ENCODE measurements at places on chromosomes 4 and X.
A peak's percentile ranks its signal among the peaks of the same experiment; 100 is the strongest.

- DNase-seq, result no peak
Observed at GRCh38 chr4:113051361-113051760, 1.9 kb downstream of the ANK2 start.

GRCh38 chr4:182143086-182143821 is 99.9 kb upstream of the TENM3 start:
- no peak for DNase-seq

- no peak for DNase-seq
Observed at GRCh38 chr4:38684951-38685844, 21.2 kb downstream of the KLF3 start.

DNA sequence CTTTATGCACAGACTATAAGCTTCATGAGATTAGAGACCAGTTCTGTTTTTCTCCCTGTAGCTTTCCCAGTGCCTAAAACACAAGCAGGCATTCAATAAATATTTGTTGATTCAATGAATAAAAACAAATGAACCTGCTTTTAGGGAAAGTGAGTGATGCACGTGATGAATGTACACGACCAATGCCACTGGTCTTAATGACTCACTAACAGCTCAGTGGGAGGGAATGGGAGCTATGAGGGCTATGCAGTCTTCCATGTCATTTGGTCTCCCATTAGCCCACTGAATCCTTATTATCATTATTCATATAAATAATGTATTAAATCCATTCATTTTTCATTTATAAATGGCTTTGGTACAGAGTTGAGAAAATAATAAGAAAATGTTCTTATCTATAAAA is 247.4 kb downstream of the FBXO8 start:
- DNase-seq, result no peak

- DNase-seq, result no peak
Observed at GRCh38 chr4:173009129-173009823, 159.3 kb upstream of the GALNT7 start.

DNA sequence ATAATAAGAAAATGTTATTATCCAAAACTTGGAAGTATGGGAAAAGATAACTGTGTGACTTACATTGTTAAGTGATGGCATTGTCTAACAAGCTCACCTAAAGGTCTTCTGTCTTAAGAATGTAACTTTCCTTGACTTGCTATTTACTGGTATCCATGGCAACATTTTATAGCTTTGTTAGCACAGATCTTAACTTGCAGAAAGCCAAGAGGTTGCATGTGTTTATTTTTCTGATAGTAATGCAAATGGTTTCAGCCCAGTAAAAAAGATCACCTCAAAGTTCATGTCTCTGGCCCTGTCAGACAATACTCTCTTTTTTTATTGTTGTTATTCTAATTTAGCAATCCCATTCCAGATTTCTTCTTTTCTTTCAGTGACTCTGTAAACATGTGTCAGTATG is 425.3 kb downstream of the SPRY1 start:
- DNase-seq, result no peak

DNA sequence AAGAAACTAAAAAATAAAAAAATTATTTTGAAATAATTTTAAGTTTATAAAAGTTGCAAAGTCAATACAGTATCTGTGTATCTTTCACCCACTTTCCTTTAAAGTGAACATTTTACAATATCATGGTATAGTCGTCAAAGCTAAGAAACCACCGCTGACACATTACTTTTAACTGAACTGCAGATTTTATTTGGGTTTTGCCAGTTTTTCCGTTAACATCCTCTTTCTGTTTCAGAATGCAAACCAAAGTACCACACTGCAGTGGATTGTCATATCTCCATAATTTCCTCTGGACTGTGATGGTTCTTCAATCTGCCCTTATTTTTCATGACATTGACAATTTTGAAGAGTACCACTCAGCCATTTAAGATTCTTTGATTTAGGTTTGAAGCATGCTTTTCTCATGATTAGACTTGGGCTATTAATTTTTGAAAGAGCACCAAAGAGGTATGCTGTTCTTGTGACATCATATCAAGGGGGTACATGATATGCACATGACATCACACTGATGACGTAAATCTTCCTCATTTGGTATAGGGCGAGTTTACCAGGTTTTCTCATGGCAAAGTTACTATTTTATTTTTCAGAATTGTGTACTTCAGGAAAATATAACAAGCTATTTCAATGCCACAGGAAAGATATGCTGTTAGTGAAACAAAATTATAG is 3.6 kb upstream of the CXCL1 start:
- DNase-seq, result no peak

DNA sequence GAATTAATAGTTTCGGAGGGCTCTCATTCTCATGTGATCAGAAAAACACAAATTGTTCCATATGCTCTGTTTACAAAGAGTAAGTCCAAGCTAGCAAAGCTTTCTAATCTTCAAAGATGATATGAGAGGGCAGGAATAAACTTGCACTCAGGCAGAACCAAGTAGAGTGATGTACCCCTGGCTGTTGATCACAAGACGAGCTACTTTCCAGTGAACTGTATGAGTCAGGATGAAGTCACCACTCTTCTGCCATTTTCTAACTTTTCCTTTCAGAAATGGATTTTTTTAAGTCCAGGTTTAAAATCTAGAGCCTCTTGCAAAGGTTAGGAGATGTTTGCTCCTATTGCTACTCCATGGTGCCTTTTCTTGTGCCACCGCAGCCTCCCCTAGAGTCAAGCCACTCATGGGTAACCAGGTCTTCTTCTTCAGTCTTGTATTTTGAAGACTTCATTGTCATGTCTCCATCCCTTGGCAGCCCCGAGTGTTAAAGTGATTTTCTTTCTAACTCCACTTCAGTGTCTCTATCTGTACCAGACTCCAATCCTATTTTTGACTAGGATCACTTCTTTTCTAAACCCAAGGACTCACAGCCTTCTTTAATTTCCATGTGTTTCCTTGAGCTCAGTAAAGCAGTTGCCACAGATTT is 171.9 kb upstream of the GALNT7 start:
- peak; percentile 14 for DNase-seq

DNA sequence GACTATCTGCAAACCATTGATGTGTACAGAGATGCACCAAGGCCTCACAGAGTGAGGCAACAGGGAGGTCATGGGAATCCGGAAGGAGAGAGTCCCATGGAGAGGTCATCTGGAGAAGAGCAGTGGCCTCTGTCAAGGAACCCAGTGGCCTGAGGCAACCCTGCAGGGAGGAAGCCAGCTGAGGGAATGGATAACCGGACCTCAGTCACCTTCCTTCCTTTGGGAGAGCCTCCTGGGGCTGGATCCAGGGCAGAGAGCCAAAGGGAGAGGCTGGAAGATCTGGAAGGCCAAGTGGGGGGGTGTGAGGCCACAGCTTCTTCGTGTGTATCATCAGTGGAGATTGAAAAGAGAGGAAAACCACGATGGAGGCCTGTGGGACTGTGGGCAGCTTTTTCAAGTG is 24.3 kb upstream of the CD38 start:
- no peak for DNase-seq

GRCh38 chr4:108048997-108049396 is 59.3 kb downstream of the HADH start:
- no peak for DNase-seq

- DNase-seq, result no peak
Observed at GRCh38 chr4:55906989-55907388, 41.8 kb upstream of the CEP135 start.

GRCh38 chr4:102761296-102761701 is 531 bp upstream of the MANBA start:
- DNase-seq, result no peak

- no peak for DNase-seq
Observed at GRCh38 chrX:26788402-26788998, 572.5 kb downstream of the MAGEB5 start.

DNA sequence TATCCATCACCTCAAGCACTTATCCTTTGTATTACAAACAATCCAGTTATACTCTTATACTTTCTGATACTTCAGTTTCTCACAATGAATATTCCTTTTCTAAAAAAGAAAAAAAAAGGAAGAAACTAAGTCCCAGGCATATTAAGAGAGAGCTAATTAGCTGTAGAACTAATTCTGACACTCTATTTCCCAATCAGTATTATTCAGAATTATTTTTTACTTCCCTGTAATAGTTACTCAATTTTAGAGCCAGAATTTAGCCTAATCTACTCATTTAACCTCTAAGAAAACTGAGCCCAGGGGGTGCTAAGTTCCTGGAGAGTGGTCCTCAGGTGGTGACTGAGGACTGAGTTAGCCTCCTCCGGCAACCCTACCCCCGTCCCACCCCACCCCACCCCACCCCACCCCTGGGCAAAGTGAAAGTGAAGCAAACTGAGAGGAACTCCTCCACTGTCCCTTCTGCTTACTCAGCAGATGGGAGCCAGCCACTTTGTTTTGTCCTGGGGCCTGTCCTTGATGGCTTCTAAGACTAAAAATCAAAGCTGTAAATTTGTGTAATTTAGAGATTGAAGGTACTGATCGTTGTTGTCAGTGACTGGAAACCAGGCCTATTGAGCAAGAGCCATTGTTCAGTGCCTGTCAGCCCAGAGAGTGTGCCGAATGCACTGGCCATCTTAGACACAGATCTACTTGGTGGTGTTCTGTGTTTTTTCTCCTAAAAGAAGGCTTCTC is 162.1 kb downstream of the CBR4 start:
- DNase-seq, result no peak

- DNase-seq, result no peak
Observed at GRCh38 chr4:177667687-177668086, 225.4 kb upstream of the AGA start.

DNA sequence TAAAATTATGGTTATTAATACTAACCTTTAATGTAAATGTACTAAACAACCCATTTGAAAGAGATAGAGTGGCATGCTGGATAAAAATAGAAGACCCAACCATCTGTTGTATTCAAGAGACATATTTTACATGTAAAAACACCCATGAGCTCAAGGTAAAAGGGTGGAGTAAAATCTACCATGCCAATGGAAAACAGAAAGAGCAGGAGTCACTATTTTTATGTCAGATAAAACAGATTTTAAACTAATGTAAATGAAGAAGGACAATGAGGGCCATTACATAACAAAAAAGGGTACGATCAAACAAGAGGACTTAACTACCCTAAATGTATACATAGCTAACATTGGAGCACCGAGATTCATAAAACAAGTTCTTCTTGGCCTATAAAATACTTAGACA is 66.3 kb downstream of the ITM2A start:
- DNase-seq, result no peak

GRCh38 chr4:82437285-82438005 is 7.1 kb downstream of the ENOPH1 start:
- DNase-seq, result no peak

GRCh38 chrX:46444011-46444410 is 101.2 kb downstream of the ZNF674 start:
- DNase-seq, result no peak

- DNase-seq, result no peak
Observed at GRCh38 chr4:7584606-7585159, 150.0 kb upstream of the PSAPL1 start.

- no peak for DNase-seq
Observed at GRCh38 chr4:186787536-186787935, 63.9 kb upstream of the FAT1 start.

DNA sequence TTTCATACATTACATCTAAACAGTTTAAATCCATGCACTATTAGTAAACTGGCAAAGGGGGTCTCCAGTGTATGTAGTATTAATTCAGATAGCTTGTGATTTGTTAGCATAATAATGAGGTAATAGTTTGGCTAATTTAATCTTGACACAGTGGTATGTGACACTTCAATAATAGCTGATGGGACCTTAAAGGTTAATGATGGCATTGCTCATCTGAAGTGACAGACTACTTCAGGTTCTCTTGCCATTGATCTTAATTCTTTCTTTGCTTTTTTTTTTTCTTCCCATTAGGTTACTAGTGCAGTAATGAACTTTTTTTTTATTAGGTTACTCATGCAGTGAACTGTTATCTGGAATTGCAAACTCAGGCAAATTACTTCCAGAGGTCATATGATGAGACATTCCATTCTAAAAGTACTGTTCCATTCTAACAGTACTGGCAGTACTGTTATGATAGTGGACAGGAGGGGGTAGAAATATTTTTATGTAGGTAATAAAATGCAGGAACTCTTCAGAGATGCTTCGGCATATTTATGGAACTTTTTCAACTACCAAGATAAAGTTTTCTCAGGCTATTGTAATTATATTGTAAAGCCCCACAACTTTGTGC is 911.3 kb upstream of the LCORL start:
- DNase-seq, result no peak

- peak; percentile 72 for DNase-seq
Observed at GRCh38 chr4:75939890-75940691, 722 bp downstream of the NAAA start.

- DNase-seq, result no peak
Observed at GRCh38 chr4:21826071-21826470, 122.5 kb downstream of the KCNIP4 start.

DNA sequence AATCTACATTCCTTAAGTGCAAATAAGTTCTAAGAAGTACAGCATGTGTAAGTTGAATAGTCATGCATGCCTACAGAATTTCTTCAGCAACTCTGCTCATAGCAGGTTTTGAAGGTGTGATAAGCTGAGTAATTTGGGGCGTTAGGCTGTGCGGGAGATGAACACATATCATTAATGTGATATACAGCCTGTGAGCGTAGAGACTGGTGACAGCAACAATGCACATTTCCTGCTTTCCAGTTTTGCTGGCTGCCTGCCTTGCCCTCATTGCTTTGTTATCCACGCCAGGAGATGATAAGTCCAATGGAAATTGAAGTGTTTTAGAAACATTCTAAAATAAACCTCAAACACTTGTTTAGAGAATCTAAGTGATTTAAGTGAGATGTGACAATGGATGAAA is 1709.4 kb downstream of the ARAP2 start:
- DNase-seq, result no peak

GRCh38 chr4:150983851-150984250 is 31.2 kb downstream of the LRBA start:
- no peak for DNase-seq

GRCh38 chr4:8461086-8461485 is 20.5 kb downstream of the TRMT44 start:
- no peak for DNase-seq

Measured in activated T-cell treated with anti-CD3 and anti-CD28 coated beads, Interleukin-2, amount 50 U/mL, for 72 hours (primary cell).